Retina (tissue), 1 donor: ENCODE measurements at places on chromosomes 3 and 15.

DNA sequence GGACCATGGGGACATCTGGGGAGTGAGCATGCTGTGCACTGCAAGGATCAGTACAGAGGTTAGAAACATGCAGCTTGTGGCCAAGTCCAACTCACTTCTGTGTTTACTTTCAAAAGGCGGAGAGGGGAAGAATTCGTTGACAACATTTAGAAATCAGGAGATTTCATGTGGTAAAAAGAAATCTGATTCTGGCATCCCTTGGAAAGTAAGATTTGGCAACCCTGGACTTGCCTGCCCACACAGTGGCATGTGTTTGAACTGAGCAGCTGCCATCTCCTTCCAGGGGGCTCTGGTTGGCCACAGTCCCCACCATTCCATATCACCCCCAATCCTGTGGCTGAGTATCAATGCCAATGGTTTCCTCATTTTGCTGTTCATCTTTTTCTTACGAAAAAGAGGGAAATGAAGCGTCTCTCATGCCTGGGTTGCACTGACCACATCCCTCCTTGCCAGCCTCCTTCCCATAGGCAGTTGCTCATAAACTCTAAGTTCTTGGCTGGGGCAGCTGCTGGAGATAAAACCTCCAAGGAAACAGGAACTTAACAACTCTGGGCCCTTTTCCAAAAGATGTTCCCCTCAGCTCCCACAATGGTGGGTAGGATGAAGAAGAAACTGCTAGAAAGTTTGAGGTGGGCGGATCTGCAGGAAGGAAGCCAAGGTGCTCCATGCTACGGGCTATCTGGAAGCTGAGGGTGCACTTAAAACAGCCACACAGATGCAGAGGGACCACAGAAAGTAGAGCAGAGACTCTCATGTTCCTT is 29.2 kb downstream of the SLC6A11 start:
- DNase-seq = no peak

DNA sequence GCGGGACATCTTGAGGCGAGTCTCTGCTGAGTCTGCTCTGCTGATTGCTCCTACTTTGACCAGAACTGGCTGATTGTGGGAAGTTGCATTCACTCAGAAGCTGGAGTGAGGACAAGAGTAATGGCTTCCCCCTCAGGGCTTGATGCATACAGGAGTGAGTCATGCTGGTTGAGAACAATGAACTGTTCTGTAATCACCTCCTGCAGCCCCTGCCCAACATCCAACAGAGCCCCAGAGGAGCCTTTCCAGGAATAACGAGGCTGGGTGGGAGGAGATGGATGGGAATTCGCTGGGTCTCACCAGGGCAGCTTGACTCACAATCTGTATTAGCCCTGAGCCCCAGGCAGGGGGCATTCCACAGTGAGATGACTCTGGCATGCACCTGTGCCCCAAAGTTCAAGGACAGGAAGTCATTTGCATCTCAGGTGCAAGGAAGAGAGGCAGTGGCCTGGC is 85.0 kb downstream of the RAB11A start:
- DNase-seq = no peak

- DNase-seq = no peak
These were observed 28.7 kb upstream of the RPN1 start for GRCh38 chr3:128679338-128679737.

DNA sequence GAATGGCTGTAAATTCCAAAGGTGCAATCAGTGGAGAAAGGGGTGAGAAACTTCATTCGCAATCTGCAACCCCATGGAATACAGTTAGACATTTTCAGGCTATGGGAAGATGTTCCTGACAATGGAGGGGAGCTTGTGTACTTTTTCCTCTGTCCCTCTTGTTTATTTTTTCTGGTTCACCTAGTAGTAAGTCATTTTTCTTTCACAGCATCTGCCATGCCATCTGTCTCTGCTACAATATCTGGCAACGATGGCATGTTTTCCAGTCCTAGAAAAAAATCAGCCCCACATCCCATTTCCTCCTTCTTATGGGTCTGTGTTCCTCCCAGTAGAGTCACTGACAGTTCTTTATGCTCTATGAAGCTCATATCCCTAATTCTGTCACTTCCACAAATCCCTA is 76.0 kb downstream of the SSR3 start:
- DNase-seq = no peak

- DNase-seq = no peak
These were observed 23.0 kb downstream of the TKT start for GRCh38 chr3:53232641-53233377.

DNA sequence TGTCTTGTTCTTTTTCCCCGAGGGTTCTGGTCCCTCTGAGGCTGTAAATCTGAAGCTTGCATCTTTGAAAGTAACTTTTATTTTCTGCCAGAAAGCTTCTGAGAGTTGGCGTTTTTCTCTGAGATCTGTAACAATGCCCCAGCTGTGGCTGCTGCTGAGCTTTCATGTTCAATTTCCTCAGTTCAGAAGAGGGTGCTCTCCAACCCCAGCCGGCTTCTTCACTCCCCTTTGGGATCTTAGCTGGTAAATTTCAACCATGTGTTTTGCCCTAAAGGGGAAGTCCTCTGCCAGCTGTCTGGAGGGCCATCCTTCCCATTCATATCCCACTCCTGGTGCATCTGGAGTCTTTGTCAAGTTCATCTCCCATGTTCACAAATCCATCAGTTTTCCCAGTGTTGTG is 18.3 kb upstream of the CFAP100 start:
- no peak for DNase-seq

GRCh38 chr3:132034097-132034485 is 723 bp downstream of the CPNE4 start:
- no peak for DNase-seq

DNA sequence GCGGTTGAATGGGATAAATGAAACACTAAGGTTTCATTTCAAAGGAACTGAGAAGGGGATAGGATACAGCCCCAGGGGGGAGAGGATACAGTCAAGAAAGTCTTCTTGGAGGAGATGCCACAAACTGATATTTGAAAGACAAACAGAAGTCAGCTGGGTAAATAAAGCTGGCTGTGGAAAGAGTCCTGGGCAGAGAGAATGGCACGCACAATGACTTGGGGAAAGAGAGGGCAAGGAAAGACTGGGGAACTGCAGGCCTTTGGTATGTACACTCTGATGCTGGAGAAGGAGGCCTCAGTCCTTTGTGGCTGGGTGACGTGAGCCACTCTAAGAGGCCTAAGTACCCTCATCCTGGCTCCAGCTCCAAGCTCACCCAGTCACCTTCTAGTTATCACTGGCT is 45.2 kb upstream of the LMCD1 start:
- DNase-seq = no peak

- no peak for DNase-seq
These were observed 133.6 kb downstream of the GHSR start for GRCh38 chr3:172314591-172315160.

- no peak for DNase-seq
These were observed 10.3 kb downstream of the PIK3CA start for GRCh38 chr3:179158336-179159039.

DNA sequence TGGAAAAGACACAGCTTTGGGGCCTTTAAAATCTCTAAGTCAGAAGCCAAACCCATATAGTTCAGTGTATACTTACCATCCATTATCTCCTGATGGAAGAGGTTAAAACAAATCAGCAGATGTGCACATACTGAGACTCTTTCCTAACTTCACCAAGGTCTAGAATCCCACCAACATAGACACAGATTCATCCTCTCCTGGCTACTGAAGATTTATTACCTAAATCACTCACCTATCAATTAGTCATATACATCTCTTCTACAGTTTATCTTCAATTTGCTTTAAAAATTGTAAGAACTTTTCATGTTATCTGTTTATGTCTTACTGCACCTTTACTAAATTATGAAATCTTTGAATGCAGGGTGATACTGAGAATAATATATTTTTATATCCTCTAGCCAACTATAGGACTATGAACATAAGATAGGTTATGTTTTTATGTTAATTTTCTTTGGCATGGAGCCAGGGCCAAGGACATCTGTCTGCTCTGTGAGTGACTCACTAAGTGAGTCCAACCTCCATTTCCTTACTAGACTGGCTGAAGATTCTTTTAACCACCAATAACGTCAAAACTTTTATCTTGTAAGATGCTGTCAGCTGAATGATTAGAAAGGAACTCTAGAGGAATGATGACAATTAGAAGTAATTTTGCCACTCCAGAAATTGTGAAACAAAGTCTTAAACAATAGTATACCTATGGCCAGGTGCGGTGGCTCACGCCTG is 397.6 kb downstream of the FOXP1 start:
- no peak for DNase-seq

DNA sequence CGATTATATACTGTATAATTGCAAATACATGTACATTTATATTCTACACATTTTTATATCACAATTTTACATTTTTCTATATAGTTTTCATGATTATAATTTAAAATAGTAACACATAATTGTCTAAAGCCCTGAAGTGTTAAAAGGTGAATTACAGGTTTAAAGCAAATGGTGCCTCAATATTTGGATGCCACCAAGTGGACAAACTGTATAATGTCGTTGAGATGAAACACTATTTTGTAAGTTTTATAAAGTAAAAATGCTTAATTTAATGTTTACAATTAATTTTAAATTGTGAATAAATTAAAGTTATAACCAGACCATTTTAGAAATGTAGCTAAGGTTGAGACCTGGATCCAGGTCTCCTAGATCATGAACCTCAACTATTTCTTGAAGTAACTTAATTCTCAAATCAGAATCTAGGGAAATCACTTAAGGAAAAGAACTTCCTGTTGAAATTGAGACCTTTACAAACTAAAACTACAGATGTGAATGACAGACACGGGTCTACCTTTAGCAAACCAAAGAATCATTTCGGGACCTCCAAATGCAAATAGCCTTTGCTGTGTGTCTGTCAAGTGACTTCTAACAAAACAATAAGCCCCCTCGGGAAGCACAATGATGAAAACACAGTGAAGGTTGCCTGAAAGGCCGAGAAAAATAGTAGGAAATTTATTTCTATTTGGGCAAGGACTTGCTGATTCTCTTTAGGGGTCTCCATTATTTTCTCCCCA is 37.8 kb downstream of the EHHADH start:
- no peak for DNase-seq

GRCh38 chr15:59105854-59106253 is 908 bp downstream of the CCNB2 start:
- DNase-seq = peak; percentile 4

GRCh38 chr3:153970047-153970446 is 151.1 kb upstream of the ARHGEF26 start:
- no peak for DNase-seq

GRCh38 chr3:22474706-22475445 is 723.9 kb upstream of the ZNF385D start:
- DNase-seq = no peak

DNA sequence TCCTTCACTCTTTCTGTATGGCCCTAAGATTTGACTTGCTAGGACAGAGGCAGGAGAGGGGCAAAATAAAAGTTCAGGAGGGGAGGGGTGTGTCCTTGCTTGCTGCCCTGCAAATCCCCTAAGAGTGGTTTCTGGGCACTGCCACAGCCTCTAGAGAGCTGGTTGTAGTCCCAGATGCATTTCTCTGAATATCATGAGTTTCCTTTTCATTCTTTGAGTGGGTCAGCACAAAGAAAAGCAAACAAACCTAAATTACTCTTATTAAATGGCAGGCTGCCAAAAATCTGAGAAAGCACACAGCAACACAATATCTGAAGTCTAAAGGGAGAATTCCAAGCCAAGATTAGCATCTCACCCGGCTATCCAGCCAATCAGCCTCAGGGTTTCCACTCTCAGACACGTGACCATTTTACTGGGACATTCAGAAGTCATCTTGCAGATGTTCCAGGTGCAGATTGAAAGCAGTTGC is 919.3 kb downstream of the TUSC7 start:
- DNase-seq = no peak

GRCh38 chr15:26051761-26052675 is 188.9 kb upstream of the ATP10A start:
- DNase-seq = no peak

- no peak for DNase-seq
These were observed 35.2 kb upstream of the GLCE start for GRCh38 chr15:69125236-69125635.

- no peak for DNase-seq
These were observed 187.4 kb downstream of the GOLGA6L6 start for GRCh38 chr15:20353966-20354883.

- no peak for DNase-seq
These were observed 2.2 kb upstream of the ANKDD1A start for GRCh38 chr15:64909546-64909945.

GRCh38 chr3:114904633-114905032 is 242.5 kb downstream of the ZBTB20 start:
- no peak for DNase-seq

GRCh38 chr3:42701371-42702065 is 1.1 kb downstream of the HHATL start:
- DNase-seq = peak; percentile 79

DNA sequence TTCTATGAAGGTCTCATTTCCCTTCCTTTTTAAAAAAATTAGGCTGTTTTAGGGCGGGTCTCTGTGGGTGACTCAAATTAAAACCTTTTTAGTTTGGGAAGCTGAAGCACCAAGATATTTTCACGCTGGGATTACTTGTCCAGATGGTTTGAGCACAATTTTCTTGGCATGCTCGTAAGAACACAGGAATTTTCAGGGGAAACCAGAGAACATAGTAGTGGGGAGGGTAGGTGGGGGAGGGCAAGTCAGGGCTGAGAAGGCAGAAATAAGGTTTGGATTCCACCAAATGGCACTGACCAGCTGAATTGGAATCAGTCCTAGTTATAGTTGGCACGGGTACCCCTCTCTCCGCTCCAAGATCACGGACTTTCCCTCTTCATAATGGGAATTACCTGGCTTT is 97.3 kb upstream of the LRIG1 start:
- DNase-seq = no peak

- DNase-seq = no peak
These were observed 10.4 kb upstream of the MB21D2 start for GRCh38 chr3:192928016-192928415.

DNA sequence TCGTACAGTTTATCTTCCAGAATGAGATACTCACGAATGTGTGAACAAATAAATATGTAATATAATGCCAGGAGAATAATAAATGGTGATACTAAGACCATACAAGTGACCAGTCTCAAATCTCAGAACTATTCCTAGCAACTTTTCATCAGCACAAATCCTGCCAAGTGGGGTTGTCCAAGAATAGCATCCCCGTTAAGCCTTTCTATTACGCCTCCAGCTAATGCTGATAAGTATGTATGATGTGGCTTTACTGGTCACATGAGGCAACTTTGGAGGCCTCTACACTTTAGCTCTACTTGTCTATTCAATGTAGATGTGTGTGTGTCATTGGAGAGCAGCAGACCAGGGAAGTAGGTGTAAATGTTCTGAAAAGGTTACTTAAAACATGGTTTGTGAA is 129.5 kb downstream of the KCNMB2 start:
- DNase-seq = no peak

GRCh38 chr15:83039206-83039605 is 27.8 kb upstream of the C15orf40 start:
- no peak for DNase-seq

DNA sequence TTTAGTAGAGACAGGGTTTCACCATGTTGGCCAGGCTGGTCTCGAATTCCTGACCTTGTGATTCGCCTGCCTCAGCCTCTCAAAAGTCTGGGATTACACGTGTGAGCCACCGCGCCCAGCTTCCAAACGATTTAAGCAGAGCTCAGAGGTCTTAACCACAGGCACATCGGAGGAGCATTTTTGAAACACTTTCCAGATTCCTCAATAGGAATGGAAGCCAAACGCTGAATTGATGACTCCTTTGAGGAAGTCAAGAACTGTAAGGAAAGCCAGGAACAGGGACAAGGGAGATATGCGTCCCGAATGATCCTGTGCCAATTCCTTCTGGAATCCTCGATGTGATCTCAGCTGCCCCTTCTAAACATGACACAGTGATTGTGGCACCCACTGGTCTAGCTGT is 40.0 kb downstream of the TRH start:
- DNase-seq = no peak
